Thoracic aorta (tissue), 2 donors: ENCODE measurements at places on chromosomes 11 and 22.

DNA sequence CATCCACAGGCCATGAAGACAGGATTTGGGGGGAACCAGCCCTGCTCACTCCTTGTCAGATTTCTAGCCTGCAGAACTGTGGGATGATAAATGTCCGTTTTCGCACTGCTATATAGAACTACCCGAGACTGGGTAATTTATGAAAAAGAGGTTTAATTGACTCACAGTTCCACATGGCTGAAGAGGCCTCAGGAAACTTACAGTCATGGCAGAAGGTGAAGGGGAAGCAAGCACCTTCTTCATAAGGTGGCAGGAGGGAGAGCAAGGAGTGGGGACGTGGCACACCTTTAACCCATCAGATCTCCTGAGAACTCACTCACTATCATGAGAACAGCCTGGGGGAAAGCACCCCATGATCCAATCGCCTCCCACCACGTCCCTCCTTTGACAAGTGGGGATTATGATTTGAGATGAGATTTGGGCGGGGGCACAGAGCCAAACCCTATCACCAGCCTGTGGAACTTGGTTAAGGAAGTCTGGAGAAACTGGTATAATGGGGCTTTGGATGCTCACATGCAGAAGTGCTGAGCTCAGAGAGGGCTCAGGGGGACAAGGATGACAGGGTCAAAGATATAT lies 50.7 kb downstream of the MYEOV start:
- DNase-seq, result no peak

DNA sequence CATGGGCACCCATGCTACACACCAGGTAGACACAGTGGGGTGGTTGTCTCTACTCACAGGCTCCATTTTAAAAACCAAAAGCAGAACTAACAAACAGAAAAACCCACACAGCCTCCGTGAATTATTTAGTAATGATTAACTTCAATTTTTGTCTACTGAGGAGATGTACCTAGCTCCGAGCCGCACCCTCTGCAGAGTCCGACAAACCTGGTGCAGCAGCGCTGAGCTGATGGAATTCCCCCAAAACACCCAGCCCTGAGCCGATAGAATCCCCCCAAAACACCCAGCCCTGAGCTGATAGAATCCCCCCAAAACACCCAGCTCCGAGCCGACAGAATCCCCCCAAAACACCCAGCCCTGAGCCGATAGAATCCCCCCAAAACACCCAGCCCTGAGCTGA lies 927.0 kb downstream of the BRD1 start:
- DNase-seq, result no peak

- DNase-seq, result no peak
These were observed 3.5 kb upstream of the IFITM3 start for GRCh38 chr11:324156-324555.

- no peak for DNase-seq
These were observed 1273.9 kb upstream of the CNTN5 start for GRCh38 chr11:97746818-97747217.

DNA sequence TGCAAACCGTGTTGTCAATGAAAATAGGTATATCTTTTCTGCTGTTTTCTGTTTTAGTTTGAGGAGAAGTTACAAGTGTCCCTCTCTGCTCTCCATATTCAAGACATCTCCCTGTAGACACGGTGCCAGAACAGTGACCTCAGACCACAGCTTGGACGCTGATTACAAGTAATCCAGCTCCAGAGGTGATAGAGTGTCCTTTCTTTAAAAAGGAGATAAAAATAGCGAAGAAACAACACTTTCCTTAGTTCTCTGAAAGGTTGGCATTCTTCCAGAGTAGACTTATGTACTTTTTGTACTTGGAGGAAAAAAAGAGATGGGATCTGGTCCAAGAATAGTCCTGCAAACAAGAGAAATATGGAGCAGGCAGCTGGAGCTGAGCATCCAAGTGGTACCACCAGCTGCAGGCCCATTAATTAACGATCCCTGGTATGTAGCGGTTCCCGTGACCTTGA lies 43.0 kb upstream of the WT1 start:
- DNase-seq, result no peak

GRCh38 chr11:69005183-69005630 lies 7.8 kb downstream of the MRGPRF start:
- no peak for DNase-seq

- no peak for DNase-seq
These were observed 148.3 kb upstream of the THY1 start for GRCh38 chr11:119571311-119571710.

- DNase-seq, result no peak
These were observed 17.6 kb downstream of the MED15 start for GRCh38 chr22:20525048-20525447.

DNA sequence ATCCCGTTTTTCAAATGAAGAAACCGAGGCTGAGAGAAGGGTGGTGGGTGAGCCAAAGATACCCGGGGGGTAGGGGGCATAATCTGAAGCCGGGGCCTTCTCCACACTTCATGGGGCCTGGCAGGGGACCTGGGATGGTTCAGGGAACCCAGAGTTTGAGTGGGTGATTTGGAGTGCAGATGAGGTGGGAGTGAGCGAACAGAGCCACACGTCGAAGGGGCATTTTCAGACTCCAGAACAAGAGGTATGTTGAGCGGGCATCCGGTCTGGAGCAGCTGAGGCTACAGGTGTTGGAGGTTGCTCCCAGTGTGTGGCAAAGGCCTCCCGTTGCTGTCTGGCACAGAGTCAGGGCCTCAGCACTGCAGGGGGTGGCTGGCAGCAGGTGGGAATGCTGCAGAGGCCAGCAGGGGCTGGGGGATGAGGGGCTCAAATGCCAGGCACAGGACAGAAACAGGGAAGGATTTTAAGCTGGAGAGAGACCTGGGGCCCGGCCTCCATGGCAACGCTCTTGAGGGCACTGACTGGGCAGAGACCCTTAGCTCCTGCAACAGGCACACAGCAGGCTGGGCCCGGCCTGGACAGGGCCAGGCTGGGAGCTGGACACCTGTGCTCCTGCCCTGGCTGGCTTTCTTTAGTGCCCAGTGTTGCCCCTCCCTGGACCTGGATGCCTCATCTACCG lies 46.2 kb downstream of the WNT11 start:
- DNase-seq, result no peak

DNA sequence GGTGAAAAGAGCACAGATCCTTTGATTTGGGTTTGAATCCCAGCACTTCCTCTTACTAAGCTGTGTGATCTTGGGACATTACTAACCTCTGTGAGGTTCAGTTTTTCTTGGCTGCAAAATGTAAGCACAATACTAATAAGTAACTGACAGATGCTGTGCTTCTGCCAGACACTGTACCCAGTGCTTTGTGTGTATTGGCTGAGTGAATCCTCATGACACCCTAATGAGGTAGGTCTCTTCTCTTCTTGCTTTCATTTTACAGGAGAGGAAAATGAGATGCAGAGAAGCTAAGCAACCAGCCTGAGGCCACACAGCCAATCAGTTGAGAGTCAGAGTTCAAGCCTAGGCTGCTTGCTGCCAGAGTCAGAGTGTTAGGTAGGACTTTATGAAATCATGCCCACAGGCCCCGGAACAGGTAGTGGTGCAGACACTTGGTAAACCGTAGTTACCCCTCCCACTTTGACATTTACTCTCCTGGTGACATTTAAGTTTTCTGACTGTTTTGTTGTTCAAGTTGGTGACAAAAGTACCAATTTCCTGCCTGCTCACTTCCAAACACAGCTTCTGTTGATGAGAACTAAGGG lies 21.2 kb downstream of the PTPRJ start:
- no peak for DNase-seq

DNA sequence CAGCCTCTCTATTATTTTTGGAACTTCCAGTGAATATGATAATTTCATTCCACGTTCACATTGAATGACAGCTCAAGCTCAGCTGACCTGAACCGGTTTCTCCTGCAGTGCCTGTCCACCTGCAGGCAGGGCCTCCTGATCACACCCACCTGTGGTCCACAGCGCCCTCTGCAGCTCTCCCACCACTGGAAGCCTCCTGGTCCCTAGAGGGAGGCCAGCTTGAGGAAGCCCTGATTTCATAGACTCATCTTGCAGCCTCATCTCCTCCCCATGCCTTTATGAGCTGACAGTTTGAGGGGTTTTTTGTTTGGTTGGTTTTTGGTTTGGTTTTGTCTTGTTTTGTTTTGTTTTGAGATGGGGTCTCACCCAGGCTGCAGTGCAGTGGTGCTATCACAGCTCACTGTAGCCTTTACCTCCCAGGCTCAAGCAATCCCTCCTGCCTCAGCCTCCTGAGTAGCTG lies 29.9 kb upstream of the MALAT1 start:
- no peak for DNase-seq

GRCh38 chr11:96257972-96258934 lies 84.7 kb downstream of the MAML2 start:
- DNase-seq, result no peak

GRCh38 chr11:59944720-59945119 lies 6.5 kb downstream of the OOSP1 start:
- no peak for DNase-seq

- DNase-seq, result no peak
These were observed 11.7 kb upstream of the PATL1 start for GRCh38 chr11:59680287-59681154.

GRCh38 chr11:118221419-118221818 lies 3.4 kb downstream of the JAML start:
- DNase-seq, result no peak

GRCh38 chr11:44403587-44404273 lies 93.8 kb upstream of the ALX4 start:
- DNase-seq, result no peak

DNA sequence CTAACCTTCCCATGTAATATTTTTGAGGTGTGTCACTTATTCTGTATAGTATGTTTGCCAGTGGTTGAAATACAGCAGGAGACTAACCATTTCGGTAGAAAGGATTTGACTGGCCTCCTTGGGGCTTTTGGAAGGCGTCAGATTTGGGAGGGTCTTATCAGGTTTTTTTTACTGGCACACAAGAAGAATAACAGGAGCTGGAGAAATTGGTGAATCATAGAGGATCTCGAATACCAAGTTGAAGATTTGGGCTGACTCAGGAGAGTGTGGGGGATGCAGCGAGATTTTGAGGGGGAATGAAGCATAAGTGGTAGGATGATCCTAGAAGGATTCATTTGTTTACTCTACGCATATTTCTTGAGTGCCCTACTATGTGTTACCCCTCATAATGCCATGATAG lies 200.5 kb downstream of the DDX10 start:
- no peak for DNase-seq

DNA sequence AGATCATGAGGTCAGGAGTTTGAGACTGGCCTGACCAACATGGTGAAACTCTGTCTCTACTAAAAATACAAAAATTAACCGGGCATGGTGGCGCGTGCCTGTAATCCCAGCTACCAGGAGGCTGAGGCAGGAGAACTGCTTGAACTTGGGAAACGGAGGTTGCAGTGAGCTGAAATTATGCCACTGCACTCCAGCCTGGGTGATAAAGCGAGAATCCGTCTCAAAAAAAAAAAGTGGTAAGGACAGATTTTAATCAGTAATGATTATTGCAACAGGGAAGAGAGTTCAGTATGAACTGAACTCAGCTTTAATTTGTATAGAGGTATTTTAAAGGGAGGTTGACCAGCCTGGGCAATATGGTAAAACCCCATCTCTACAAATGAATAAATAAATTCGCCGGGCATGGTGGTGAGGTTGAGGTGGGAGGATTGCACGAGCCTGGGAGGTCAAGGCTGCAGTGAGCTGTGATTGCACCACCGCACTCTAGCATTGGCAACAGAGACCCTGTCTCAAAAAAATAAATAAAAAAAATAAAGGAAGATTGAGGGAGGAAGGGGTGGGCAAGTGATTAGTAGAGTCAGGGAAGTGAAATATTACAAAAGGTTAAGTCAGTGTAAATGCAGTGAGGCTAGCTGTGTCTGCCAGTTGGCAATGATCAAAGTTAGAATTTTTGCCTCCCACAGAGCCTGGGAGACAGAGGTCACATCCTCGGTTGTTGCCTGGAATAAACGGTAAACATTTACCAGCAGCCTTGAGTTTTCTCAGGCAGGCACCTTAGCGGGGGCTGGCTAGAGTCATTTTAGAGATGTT lies 2.6 kb upstream of the MCM5 start:
- no peak for DNase-seq

- no peak for DNase-seq
These were observed 960 bp upstream of the CADM1 start for GRCh38 chr11:115505175-115505574.

DNA sequence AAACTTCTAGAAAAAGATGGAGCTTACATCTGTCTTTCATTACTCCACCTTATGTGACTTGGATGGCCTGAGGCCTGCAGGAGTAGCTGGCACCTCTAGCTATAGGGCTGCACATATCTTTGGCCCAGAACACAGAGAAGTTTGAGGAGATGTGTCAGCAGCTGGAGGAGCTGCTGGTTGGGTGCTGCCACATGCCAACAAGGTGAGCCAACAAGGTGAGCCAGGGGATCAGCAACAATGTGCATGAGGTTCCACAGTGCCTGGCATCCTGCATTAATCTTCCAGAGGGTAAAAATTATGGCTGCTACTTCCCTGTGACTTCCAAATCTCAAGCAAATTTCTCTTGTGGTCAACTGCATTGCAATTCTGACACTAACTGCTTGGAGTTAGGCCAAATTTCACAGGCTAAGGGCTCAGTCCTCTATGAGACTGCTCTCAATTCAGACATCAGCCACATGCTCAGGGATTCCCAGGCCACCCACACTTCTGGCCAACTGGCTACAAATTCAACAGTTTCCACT lies 16.0 kb downstream of the RBM7 start:
- no peak for DNase-seq

DNA sequence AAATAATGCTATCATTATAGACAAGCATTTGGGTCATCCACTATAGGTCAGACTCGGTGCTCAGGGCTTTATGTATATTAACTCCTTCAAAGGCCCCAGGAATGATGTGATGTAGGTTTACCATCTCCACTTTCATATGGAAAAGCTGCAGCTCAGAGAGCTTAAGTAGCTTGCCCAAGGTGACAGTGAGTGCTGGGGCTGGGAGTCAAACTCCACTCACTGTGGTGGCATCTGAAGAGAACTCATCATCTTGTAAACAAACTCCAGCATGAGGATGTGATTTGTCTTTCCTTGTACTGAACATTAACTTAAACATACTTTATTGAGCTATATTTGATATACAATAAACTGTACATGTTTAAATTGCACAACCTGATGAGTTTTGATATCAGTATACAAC lies 25.4 kb downstream of the TENM4 start:
- DNase-seq, result no peak

- DNase-seq, result no peak
These were observed 14.3 kb upstream of the ACCSL start for GRCh38 chr11:44033411-44033850.

- DNase-seq, result no peak
These were observed 2.0 kb downstream of the WT1 start for GRCh38 chr11:32433101-32433913.
